ENCODE measurements at places on chromosomes 6 and 20. TPM values are rescaled to one million over a fixed set of nuclear protein-coding genes. Genes with fewer than 3 reads are reported as not detected.

ZKSCAN4 gene
- 7.3 TPM for total RNA-seq

MICAL1 gene
- 30.8 TPM for total RNA-seq

PBOV1 gene
- total RNA-seq, result not detected

TRAPPC3L gene
- under 0.01 TPM for total RNA-seq

OR12D1 gene
- total RNA-seq, result not detected

CAGE1 gene
- total RNA-seq, result under 0.01 TPM

TNFRSF6B gene
- total RNA-seq, result 6.7 TPM

PROKR2 gene
- total RNA-seq, result not detected

HEY2 gene
- not detected for total RNA-seq

PSMB8 gene
- 77.3 TPM for total RNA-seq

FAM83B gene
- under 0.01 TPM for total RNA-seq

VWA7 gene
- total RNA-seq, result under 0.01 TPM

TBX18 gene
- total RNA-seq, result 0.77 TPM
